ENCODE measurements at places on chromosomes 5 and 9.

GRCh38 chr5:71629950-71630349, 42.8 kb downstream of the MCCC2 start:
- no peak for DNase-seq

DNA sequence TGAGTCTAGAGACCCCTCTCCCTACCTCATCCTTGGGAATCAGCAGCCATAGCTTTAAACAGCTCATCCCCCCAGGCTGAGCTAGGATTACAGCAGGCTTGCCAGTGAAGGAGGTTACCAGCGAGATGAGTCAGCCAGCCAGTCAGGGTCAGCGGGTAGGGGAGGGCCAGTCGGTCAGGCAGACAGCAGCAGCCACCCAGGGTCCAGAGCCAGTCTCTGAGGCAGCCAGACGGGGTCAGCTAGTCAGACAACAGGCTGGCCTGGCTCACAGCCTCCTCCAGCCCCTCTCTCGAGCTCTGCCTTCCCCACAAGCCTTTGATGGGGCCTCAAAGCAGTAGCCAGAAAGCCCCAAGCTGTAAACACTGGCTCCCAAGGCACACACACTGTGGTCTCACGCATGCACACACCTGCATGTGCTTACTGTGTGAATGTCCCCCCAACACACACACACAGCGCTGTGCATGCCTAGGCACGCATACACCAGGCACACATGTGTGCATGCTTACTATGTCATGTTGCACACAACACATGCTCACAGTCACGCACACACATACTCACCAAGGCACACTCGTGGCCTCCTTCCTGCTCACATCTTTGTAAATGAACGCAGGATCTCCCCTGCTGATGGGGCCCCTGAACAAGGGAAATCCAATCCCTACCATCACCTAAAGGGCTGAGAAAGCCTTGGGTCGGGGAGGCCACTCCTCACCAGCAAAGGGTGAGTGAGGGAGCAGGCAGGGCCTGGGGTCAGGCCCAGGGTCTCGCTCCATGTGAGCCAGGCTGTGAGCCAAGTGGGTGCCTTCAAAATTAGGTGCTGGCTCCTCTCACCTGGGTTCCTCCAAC, 28.2 kb upstream of the CPLX2 start:
- no peak for DNase-seq

DNA sequence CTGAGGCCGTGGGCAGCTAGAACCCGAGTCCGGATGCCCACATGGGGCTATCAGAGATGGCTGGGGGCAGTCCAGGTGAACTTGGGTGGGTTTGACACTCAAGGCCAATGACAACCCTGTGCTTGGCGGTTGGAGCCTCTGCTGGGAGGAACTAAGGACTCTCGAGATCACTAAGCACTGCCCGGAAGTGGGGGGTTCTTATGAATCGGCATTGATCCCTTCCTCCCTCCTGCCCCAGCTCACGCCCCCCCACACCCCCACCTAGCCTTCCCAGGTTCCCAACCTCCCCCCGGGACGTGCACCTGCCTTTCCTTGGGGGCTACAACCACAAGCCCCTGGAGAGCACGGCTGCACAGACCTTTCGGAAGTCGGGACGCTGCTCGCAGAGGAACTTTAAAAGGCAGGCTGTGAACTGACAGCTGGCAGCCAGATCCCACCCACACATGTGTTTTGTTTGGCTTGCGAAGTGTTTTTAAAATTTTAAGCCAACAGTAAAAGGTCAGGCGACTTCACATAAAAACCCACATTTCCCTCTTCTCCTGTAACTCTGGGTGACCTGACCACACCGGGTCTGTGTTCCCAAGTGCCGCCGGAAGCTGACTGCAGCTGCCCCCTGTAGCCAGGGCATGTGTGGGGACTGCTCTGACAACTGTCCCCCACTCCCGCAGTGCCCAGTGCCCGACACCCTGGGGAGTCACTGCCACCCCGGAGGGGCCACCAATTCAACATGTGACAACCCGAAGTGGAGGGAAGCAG, 5.1 kb upstream of the RALGDS start:
- DNase-seq, result no peak

- DNase-seq, result no peak
Observed at GRCh38 chr5:66628561-66628960, 32.4 kb downstream of the MAST4 start.

- no peak for DNase-seq
Observed at GRCh38 chr9:89431930-89432725, 65.8 kb downstream of the SEMA4D start.

DNA sequence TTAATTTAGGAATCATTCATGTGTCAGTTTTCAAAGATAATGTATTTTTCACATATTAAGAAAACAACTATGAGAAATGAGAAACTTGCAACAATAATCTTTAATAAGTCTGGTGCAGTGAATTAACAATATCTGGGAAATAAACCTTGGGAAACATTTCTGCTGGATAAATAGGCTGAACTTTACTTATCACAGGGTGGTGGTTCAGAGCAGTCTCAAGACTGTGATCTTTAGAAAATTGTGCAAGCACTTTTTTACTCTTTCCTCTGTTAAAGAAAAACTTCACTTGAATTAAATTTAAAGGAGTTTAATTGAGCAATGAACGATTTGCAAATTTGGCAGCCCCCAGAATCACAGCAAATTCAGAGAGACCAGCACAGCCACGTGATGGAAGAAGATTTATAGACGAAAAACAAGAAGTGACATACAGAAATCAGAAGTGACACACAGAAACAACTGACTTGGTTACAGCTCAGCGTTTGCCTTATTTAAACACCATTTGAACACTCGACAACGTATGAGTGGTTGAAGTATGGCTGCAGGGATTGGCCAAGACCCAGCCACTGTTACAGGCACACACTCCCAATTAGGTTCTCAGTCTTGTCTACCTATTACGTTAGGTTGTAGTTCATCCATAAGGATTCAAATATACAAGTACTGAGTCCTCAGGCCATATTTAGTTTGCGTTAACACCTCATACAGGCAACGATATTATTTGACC, 631.9 kb downstream of the SLCO4C1 start:
- DNase-seq, result no peak

DNA sequence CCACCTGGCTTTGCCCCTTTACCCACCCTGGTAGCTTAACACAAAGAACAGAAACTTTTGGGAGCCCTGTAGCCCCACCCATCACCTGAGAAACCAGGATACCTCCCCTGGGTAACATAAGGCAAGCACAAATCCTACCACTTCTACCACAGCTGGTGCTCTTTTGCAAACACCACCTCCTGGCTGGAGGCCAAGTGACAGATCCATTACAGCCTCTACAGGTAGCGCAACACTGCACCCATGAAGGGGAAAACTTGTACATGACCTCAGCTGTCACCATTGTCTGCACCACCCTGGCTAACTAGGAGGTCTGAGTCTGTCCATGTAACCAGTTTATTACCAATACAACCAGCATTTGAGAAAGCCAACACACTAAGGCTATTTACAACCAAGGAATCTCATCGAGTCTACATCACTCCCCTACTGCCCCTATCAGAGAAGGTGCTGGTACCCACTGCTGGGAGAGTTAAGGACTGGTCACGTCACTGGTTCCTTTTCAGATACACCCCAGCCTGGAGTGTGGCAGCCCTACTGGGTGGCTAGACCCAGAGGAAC, 128.6 kb downstream of the PJA2 start:
- DNase-seq, result no peak

DNA sequence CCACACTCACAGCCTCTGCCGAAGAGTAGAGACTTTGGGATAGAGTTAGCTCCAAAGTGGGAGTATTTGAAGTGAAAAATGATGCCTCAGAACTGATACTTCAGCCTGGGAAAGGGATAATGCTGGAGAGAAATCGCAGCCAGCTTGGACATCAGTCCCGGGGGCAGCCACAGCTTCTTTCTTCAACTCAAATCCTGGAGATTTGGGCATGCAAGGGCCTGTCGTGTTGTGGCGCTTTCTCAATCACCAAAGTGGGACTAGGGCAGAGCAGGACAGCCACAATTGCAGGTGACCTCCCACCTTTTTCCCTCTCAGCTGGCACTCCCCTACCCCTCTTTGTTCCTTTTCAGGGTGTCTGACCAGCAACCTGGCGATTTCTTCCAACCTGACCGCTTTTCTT, 70.4 kb downstream of the UBAP1 start:
- DNase-seq, result no peak

GRCh38 chr5:137615171-137615775, 116.1 kb upstream of the SPOCK1 start:
- no peak for DNase-seq

- DNase-seq, result no peak
Observed at GRCh38 chr9:93492327-93492726, 38.9 kb upstream of the FAM120AOS start.

DNA sequence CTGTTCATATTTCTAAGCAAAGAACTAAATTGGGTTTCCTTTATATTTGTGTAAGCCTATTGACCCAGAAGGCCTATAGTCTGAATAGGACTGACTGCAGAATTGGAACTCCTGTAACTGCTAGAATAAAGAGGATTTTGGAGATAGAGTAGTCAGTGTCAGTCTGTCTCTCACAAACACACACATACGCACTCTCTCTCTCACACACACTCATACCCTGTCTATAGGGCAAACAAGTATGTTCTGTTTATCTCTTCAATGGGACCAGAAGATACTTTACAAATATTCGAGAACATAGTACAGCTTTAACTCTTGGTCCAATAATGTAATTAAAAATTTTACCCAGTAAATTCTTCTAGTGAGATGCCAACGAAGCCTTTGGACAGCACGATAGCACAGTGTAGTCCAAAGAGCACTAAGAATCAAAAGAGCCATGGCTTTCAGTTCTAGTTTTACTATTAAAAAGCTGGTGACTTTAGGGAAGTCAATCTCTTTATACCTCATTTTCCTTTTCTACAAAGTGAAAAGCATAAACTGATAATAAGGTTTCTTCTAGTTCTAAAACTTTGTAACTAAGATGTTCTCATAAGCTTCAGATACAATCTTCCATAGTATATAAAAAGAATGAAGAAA, 19.3 kb downstream of the ABHD17B start:
- DNase-seq, result no peak

DNA sequence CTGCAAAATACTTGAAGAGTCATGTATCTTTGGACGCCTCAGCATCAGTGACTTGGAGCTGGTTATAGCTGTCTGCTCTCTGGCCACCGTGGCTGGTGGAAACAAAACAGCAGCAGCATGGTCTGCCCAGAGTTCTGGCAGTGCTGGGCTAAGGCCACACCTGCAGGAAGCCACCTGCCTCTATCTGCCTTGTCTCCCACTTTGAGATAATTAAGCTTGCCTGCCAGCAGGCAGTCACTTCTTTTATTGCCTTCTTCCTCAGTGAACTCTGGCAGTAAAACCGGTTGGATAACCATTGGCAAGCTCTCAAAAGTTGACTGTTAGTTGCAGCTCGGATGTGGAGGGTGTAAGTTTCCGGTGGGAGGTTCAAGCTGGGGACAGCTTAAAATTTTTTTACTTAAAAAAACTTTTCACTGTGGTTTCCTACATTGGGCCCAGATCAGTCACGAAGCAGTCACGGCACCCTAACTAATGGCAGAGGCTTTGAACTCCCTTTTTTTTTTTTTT, 4.9 kb downstream of the SMIM3 start:
- peak; percentile 36 for DNase-seq

GRCh38 chr9:133852431-133852830, 114.3 kb upstream of the SARDH start:
- no peak for DNase-seq

GRCh38 chr9:129270903-129271431, 92.9 kb upstream of the IER5L start:
- peak; percentile 38 for DNase-seq

DNA sequence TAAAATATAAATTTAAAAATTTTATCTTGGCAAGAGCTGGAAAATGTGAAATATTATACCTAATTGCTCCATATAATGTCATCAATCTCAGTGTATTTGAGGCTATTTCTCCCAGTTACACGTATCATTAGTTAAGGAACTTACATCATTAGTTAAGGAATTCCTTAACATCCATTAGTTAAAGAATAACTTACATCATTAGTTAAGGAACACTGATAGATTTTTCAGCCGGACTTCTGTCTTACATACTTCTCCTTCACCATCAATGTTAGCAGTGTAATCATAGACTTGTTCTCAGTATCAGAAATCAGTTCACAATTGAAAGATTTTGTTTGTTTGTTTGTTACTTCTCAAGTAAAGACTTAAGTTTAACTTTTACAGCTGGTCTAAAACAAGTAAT, 524.4 kb upstream of the CHD1 start:
- no peak for DNase-seq

DNA sequence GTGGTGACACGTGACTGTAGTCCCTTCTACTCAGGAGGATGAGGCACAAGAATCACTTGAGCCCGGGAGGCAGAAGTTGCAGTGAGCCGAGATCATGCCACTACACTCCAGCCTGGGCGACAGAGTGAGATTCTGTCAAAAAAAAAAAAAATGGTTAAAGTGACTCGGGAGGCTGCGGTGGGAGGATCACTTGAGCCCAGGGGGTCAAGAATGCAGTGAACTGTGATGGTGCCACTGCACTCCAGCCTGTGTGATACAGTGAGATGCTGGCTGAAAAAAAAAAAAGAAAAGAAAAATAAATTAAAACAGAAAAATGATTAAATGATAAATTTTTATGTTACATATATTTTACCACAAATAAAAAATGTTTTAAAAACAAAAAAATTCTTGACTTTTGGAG, 51.9 kb downstream of the KLF4 start:
- no peak for DNase-seq

- DNase-seq, result no peak
Observed at GRCh38 chr9:2359891-2360471, 261.6 kb upstream of the VLDLR start.

- DNase-seq, result peak; percentile 9
Observed at GRCh38 chr5:10333154-10334006, 20.1 kb upstream of the MARCHF6 start.

GRCh38 chr9:124496075-124496449, 11.1 kb downstream of the NR5A1 start:
- DNase-seq, result no peak

GRCh38 chr5:34923694-34924461, 5.5 kb upstream of the DNAJC21 start:
- DNase-seq, result no peak

DNA sequence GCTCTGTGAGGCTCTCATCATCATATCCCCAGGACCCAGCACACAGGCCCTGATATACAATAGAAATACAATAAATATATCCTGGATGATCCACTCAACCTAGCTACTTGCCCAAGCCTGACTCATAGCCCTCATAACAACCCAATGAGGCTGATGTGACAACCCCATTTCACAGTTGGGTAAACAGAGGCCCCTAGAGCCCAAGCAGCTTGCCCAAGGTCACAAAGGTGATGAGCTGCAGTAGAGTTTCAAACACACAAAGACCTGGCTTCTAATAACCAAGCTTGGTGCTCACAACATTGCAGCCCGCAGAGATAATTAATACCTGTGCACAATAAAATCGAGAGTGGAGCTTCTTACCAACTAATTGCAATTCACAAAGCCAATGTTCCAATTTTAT, 3.2 kb upstream of the AKNA start:
- no peak for DNase-seq

DNA sequence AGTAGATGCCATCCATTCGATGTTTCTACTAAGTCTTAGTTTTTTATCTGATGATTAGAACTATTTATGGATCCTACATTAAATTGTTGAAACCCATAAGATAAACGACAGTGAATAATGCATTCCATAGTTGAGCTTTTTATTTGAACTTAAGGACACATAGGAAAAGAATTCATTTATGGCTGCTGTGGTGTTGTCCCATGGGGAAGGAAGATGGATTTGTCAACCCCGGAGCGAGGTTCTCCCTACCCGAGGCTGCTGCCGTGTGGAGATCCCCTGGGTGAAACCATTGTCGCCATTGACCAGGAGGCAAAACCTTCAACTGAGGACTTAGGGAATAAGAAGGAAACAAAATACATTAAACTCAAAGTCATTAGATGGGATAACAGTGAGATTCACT, 146.7 kb downstream of the PRDM6 start:
- no peak for DNase-seq

All from naive thymus-derived CD8-positive, alpha-beta T cell (primary cell).